Thoracic aorta (tissue), 2 donors: ENCODE measurements at places on chromosomes 5 and 9. TPM values are rescaled to one million over a fixed set of nuclear protein-coding genes. Genes with fewer than 3 reads are reported as not detected.

The BAG1 gene
- 30.6 TPM for total RNA-seq

The CER1 gene
- total RNA-seq, result not detected

The OR1J2 gene
- 3.2 TPM for total RNA-seq

The OTP gene
- not detected for total RNA-seq

The HRCT1 gene
- 23.6 TPM for total RNA-seq

The EGFLAM gene
- 10.7 TPM for total RNA-seq

The CDKN2B-AS1 gene
- total RNA-seq, result not detected

The HSPA9 gene
- total RNA-seq, result 202 TPM

The ANKRD18B gene
- not detected for total RNA-seq

GRCh38 chr9:34430843-34431437 lies 27.4 kb downstream of the FAM219A start:
- DNase-seq, result no peak

DNA sequence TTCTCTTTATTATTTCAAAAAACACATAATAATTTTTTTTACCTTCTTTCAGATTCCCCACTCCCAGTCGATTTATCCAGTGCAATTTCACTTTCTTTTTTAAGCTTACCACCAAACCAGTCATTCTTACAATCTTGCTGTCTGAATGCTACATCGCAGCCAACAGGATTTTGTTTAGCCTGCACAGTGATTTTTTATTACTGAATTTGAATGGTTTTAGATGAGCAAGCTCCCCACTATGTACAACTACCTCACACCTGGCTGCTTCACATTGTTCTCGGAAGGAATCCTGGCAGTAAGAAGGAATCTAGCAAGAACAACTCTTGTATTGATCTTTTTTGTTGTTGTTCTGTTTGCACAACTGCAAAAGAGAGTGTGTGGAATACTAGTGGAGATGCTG lies 668.1 kb upstream of the WWC1 start:
- no peak for DNase-seq

DNA sequence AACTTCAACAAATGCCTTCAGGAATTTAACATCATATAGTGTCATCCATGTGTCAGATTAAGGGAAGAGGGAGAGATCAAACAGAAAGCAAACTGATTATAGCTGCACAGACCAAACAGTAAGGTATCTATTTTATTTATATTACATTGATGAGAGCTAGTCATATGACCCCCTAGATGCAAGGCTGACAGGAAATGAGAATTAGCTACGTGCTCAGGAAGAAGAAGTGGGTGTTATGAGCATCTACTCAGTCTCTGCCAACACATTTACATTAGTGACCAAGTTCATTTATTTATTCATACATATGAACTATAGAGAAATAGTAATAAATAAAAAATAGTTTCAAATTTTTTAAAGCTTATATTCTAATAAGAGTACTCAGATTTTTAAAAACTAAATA lies 787.3 kb downstream of the KCTD16 start:
- DNase-seq, result no peak

GRCh38 chr9:27292659-27293405 lies 4.1 kb downstream of the EQTN start:
- DNase-seq, result no peak

DNA sequence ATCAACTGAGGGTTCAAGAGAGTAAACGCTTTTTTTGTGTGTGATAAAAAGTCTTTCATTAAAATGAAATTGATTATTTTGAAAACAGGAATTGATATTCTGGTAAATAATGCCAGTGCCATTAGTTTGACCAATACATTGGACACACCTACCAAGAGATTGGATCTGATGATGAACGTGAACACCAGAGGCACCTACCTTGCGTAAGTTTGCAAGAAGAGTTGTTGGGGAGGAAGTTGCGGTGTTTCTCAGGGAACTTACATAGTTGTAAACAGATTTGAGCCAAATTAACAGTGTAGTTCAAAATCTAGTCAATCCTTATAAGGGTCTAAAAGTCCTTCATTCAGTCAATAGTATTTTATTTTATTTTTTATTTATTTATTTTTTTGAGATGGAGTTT lies 28.9 kb downstream of the HSDL2 start:
- no peak for DNase-seq

DNA sequence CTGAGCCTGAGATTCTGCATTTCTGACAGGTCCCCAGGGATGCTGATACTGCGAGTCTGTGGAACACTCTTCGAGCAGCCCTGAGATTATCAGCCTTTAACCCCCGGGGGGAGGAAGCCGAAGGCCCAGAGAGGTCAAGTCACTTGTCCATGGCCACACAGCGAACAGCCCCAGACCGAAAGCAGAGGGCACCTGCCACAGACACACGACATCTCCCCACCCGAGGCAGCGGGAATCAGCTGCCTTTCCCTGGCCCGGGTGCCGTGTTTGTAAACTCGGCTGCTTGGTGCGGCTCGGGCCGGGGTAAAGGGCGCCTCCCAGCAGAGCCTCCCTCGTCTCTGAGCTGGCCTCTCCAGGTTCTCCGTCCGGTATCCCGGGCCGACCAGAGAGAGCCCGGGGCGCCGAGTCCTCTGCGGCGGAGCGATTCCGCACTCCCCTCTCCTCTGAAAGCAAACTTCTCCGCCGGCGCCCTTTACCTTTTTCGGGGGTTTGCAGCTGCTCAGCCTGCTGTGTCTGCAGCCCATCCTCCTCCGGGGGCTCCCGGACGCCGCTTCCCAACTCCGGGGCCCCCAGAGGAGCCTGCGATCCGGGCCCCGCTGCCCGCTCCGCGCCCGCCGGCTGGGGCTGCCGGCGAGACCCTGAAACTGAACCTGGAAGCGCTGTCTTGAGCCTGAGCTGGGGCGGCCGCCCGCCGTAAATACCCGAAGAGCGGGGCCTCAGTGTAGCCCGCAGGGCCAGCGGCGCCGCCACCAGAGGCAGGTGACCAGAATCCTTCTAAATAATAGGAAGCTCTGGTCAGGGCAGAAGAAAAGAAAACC lies at the start of gene CCDC69:
TSS of gene CCDC69 (minus strand) at position 646 of the 818 bp plus-strand sequence. CDS start at position 524, 122 bp downstream.
- DNase-seq, result no peak

DNA sequence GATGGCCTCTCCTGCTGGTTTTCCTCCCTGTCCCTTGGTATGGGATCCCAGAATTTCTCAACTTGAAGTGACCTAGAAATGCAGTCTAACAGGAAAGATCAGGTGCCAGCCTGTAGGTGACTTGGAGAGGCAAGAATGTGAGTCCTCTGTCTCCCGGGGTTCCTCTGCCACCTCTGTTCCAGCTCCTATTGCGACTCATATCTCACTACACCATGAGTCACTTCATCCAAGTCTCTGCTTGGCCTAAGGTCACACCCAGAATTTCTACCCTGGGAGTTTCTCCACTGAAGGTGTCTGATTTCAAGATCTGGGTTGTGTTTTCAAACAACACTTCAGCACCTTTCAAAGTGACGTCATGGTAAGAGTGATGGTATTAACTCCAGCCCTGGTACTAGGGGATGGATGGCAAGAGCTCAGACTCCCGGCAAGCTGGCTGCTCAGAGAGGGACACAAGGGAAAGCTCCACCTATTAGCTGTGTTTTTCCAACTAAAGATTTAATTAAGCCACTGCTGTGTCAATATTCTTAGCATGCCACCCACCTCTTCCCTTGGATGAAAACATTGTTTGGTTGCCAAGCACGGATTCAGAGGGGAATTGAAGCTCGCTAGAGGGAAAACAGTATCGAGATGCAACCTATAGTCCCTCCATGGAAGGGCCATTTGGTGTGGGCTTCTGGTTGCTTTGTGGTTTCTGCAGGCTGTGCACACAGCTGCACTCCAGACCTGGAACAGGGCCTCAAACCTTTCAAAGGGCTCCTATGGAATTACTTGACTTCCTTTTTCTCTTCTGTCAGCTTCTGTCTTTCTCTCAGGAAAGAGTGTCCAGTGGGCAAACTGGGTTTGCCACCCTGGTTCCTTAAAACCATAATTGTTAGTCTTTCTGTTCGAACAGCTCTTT lies 205.7 kb downstream of the GAS1 start:
- no peak for DNase-seq

DNA sequence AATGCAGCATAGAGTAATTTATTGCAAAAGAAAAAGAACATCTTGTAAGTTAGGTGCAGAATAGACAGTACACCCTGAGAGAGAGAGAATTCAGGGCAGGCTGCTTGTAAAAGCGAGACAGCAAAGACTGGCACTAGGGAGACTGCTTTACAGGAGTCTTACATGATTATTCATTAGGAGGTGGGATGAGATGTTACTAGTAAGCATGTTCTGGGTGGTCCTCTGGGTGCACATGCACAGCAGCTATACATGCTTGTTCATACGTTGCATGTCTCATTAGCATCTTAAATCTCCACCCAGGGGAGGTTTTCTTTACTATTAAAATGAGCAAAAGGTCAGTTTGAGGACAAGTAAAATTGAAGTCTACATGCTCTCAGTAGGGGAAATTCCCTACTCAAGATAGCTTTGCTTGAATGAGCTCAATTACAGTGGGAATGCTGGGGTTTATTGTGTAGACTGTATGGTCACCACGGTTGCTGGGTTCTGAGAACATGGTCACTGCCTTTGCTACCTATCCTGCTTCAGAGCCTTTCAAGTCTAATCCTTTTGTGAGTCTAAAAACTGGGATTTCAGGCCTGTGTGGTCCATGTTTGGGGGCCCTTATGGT lies 60.6 kb downstream of the RGS7BP start:
- DNase-seq, result no peak

- no peak for DNase-seq
Observed at GRCh38 chr5:79982136-79982535, 8.9 kb downstream of the MTX3 start.

DNA sequence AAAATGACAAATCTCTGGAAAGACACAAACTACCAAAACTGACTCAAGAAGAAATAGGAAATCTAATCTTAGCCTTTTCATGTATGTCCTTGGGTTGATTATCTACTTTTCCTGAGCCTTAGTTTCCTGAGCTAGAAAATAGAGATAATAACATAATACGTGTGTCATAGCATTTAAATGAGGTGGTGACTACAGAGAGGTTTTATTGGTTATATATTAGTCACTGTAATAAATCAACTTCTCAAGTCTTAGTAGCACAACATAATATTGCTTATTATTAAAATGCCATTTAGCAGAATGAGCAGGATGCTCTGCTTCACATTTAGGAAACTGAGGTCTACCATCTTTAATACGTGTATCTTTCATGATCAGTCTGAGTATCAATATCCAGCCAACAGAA lies 7.1 kb upstream of the PJA2 start:
- no peak for DNase-seq
